Activated CD4-positive, alpha-beta T cell treated with anti-CD3 and anti-CD28 coated beads for 1 hour (primary cell): ENCODE measurements at places on chromosomes 2 and 18.

DNA sequence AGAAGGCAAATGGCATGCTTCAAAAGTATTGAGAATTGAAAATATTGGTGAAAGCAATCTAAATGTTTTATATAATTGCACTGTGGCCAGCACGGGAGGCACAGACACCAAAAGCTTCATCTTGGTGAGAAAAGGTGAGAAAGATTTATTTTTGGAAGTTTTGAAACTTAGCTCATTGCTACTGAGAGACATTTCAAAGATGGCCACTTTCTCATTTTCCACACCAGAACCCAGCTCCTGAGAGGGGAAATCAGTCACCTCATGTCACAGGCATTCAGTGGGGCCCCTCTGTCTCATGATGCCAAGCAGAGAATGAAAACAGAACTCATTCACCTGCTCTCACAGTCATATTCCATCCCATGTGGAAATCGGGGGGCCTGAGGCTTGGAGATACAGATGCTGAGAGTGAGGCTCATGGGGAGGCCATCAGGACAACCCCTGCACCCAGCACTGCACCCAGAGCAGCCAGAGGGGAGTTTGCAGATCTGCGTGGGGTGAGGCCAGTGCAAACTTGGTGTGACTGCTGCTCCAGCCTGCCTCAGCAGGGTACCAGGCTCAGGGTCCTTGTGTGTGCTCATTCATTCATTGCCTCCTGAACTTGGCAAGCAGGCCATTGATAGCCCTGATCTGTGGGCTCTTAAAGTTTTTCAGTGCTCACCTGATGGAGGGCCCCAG lies 31.4 kb downstream of the IL18R1 start:
- no peak for DNase-seq

GRCh38 chr2:233807215-233807865 lies 29.2 kb downstream of the MROH2A start:
- DNase-seq = peak; percentile 4

DNA sequence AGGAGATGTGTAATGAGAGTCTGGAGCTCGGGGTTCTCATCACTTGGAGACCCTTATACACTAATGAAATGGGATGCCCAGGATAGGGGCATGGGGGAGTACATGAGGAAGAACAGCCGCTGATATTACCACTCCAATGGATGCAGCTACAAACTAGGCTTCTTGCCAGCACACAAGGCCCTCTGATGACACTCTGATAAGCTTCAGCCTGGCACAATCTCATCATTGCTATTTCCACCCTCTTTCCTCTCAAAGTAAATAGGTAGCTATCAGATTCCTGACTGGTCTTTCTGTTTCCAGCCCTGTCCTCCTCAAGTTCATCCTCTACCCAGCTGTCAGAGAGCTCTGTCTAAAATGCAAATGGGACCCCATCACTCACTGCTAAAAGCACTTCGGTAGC lies 103.0 kb downstream of the GPR39 start:
- DNase-seq = no peak

DNA sequence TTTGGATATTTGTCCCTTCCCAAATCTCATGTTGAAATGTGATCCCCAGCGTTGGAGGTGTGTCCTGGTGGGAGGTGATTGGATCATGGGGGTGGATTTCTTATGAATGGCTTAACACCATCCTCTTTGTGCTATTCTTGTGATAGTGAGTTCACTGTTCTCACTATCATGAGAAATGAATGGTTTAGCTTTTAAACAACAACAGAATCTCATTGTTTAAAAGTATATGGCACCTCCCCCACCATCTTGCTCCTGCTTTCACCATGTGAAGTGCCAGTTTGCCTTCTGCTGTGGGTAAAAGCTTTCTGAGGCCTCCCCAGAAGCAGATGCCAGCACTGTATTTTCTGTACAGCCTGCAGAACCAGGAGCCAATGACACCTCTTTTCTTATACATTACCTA lies 38.1 kb downstream of the KIAA1328 start:
- no peak for DNase-seq
